ENCODE measurements at places on chromosomes 1 and 21.

GRCh38 chr1:53419034-53419433 lies 40.2 kb upstream of the DMRTB1 start:
- DNase-seq, result no peak

GRCh38 chr1:57894315-57894714 lies 470.5 kb upstream of the DAB1 start:
- DNase-seq, result no peak

DNA sequence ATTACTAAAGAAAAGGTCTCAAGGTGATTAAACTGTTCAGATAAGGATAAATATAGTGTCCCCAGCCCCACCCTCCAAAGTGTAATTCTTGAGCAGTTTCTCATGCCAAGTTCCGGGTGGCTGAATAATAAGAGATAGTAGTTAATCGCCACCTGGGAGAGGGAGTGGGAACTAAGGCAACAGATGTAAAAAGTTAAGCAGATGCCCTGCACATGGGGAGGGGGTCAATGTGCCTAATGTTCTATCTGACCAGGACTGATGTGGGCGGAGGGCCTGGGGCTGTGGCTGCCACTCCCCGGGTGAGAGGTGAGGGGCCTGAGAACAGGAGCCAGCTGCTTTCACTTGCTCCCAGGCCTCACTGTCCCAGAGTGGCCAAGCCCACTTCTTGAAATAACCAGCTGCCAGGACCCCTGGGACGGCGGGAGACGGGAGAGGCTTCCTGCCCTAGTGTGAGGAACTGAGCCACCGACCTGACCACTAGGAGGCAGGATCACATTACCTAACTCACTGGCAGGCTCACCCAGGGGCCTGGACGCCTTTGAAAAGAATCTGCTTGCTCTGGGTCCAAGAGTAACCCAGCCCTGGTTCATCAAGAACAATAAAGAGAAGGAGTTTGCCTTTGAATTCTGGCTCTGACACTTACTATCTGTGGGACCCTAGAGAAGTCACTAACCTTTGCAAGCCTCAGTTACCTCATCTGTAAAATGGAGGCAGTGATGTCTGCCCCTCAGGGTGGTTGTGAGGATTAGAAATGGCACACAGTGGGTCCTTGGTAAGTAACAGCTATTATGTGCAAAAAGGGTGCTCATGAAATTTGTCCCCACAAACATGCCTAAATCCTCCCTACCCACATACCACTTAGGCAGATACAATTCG lies 179.2 kb downstream of the ATG4C start:
- peak; percentile 1 for DNase-seq

DNA sequence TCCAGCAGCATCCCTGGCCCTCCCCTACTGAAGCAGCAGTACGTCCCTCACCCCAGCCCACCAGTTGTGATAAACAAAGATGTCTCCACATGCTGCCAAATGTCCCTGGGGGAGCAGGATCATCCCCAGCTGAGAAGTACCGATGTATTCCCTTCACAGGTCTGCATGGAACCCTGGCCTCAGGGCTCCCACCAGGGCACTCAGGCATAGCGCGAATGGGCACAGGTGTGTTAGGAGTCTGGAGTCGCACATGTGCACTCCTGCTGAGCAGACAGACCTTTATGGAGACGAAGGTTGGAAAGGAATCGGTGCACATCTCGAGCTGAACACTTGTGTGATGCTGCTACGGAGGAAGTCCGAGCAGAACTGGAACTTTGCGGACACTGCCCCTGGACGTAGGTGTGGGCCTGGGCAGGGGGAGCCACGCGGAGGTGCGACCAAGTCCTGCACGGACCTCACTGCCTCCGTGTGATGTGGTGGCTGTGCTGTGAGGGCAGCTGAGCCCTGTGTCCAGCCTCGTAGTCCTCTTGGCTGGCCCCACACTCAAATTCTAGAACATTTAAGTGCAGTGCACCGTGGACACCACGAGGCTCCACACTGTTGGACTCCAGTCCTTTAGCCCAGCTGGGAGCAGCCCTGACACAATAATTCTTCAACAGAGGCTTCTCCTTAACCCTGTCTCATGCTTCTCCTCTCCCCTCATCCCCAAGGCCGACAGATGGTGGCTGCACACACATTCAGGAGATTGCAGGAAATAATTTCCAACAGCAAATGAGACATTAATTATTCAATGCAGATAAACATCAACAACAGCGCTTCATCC lies 43.4 kb downstream of the RSPH1 start:
- no peak for DNase-seq

DNA sequence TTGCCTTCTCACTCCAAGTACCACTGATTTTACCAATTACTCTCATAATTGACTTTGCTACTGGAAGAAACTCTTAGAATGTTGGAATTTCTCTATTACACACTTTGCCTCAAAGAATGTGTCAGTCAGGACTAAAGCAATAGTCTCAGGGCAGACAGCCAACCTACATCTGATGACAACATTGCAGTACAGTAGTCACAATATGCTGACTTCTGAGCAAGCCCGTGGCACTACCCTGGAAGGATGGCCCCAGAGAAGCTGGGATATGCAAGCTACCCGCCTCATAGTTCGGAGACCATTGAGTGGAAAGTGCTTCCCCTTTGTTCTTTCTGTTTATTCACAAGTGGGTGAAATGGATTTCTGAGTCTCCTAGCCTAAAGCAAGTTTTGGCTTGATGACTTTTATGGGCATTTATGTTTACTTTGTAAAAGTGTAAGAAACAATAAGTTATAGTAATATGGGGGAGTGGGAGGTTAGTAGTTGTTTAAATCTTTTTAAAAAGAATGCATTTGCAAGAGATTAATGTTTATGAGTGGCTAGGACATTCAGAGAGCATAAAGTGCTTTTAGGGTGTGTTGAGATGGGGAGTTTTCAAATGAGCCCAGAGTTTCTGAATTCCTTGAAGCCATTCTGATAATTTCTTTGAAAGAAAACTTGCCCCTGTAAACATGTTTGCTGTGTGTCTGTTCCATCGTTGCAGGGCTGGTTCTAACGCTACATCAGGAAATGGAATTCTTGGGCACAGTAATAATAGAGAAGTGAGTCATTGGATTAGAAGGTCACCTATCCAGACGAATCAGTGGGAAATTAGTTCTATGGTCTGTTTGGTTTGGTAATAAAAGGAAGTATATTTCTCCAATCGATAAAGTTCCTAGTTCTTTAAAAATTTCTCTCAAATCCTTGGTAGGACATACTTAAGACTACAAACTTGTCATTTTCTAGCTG lies 63.8 kb downstream of the LMO4 start:
- DNase-seq, result no peak

DNA sequence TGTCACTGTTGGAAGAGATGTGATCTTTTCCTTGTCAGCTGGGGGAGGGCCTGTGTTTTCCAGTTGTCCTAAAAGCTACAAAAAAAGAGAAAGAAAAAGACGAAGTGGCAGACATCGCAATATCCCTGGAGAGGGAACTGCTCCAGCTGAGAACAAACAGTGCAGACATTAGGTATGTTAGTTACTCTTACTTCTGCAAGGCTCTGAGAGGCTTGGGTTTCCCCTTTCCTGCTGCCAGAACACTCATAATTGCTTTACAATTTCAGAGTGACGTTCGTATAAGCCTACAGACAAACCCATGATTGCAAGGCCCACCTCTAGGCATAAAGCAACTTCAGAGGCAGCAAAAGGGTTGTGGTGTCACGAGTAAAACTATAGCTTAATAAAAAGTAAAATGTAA lies 31.1 kb downstream of the CD160 start:
- DNase-seq, result no peak

DNA sequence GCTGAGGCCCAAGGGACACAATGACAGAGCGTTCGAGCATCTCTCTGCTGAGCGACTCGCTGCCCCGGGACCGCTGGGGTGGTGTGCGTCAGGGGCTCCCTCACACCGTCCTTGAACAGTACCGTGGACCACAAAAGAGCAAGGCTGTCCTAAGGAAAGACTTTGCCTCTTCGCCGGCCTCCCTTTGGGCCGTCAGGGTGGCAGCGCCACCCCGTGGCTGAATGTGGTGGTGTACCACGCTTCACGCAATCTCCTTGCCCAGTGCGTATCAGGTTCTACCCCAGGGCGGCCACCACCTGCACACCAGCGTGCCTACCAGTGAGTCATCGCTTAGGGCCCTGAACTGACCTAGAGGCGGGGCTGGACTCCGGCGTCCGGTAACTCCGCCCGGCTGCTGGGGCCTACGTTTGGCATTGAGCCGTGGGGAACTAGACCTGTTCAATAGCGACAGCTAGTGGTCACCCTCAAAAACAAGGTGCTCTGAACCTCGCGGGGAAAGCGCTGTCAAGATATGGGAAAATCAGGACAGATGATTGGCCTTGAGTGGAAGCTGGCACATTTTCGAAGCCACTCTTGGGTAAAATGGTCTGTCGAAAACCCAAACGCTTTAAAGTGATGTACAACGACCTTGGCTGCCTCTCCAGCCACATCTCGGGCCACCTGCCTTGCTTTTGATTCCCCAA lies 8.1 kb upstream of the TRAF3IP3 start:
- peak; percentile 87 for DNase-seq

- DNase-seq, result no peak
These were observed 25.1 kb upstream of the MYCL start for GRCh38 chr1:39926820-39927219.

DNA sequence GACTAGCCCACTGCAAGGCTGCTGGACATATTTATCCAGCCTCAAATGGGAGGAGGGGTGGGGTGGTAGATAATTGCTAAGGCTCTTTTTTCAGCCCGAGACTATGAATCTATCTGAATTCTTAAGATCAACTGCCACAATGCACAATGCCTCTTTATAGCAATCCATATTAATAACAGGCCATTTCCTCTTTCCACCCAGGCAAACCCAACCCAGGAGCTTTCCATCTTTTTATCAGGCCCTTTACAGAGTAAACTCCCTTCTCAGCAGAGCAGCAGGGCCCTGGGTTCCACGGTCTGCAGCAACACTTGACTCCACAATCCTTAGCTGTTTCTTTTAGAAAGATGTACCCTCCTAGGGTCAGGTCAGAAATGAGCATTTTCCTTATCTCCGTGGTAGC lies 806 bp downstream of the DDOST start:
- no peak for DNase-seq

DNA sequence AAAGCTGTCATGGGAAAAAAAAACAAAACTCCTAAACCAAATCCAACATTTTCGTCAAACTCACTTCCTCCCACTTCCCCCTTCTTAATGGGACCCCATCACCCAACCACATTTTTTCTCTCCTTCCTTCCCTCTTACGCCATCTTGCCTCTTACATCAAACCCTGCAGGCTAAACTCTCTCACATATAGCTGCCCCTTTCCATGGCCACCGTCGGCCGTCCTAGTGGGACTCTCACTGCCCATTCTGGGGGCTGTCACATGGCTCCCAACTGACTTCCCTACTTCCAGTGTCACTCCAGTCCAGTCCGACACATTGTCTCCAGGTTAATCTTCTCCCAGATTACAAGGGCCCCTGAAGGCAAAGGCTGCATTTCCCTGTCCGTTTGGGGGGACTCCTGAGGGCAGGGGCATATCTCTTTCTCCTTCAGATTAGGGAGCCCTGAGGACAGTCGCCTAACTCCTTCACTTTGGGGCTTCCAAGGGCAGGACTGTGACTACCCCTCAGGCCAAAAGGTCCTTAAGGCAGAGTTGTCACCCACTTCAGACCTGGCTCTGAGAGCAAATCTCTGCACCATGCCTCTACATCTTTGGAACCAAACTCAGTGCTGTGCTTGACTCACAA lies 658 bp downstream of the UBXN11 start:
- no peak for DNase-seq

DNA sequence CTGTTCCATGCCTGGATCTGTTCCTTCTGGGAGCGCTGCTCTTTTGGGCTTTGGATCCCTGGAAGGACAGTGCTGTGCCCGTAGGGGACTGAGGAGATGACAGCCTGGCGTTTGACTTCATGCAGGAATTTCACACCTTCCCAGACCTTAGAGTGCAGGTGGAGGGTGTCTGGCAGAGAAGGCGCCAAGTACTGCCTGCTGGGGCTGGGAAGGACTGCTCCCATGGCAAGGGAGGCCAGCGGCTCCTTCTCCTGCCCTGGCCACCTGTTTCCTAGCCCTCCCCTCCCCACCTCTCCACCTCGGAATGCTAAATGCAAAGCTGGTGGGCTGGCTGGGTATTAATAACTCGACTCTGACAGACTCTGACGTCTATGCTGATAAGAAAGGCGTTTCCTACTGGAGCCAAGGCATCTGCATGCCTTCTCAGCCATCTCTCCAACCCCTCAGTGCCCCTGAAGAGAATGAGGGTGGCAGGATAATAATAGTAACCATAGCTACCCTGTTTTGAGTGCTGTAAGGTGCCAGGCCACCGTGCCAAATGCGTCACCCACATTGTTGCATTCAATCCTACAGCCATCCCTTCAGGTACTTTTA lies 17.5 kb upstream of the PDIK1L start:
- DNase-seq, result no peak

DNA sequence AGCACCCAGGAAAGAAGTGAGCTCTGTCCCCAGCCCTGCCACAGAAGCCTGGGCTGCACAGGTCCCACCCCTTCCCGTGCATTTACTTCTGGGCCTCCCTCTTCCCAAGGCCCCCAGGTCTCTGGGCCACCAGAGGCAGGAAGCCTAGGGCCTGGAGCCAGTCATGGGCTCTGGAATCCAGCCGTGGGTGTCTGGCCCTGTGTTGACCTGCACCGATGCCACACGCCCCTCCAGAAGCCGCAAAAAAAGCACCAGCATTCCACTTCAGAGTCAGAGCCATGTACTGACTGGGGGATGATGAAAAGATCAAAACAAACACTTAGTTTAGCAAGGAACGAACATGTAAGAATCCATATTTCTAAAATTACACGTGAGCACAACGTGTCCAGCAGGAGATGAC lies 141.7 kb downstream of the NPHP4 start:
- no peak for DNase-seq

- no peak for DNase-seq
These were observed 3.2 kb downstream of the FCRL2 start for GRCh38 chr1:157773493-157774350.

GRCh38 chr1:219085082-219085481 lies 88.6 kb upstream of the LYPLAL1 start:
- no peak for DNase-seq

DNA sequence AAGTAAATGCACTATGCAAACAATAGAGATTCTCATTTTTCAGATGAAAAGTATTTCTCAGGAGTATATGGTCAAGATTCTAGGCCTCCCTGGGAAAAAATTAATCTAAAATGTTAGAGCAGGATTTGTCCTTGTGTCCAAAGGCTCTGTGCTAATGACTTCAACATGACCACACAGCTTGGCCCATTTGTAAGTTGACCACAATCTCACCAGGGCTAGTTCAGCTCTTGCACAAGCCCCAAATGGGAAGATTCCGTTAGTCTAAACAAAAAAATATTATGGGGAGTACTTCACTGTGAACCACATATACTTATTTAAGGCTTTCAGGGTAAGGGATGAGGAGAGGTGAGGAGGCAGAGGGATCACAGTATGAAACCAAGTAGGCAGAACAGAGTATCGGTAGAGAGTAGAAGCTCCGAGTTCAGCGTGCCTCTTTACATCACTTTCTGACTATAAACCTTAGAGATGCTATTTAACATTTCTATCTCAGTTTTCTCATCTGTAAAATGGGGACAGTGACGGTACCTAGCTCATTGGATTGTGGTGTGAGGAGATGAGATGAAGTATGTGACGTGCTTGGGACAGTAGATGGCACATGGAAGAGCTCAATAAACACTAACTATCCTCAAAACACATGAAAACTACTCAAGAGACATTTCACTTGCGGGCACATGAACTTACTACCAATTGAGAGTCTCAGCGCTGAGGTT lies 37.8 kb upstream of the CTTNBP2NL start:
- DNase-seq, result peak; percentile 46

- DNase-seq, result no peak
These were observed 485.0 kb downstream of the DISC1 start for GRCh38 chr1:232111611-232112010.

- DNase-seq, result no peak
These were observed 322.9 kb upstream of the CXADR start for GRCh38 chr21:17189963-17190362.
